ENCODE measurements at places on chromosomes 16 and 17.

DNA sequence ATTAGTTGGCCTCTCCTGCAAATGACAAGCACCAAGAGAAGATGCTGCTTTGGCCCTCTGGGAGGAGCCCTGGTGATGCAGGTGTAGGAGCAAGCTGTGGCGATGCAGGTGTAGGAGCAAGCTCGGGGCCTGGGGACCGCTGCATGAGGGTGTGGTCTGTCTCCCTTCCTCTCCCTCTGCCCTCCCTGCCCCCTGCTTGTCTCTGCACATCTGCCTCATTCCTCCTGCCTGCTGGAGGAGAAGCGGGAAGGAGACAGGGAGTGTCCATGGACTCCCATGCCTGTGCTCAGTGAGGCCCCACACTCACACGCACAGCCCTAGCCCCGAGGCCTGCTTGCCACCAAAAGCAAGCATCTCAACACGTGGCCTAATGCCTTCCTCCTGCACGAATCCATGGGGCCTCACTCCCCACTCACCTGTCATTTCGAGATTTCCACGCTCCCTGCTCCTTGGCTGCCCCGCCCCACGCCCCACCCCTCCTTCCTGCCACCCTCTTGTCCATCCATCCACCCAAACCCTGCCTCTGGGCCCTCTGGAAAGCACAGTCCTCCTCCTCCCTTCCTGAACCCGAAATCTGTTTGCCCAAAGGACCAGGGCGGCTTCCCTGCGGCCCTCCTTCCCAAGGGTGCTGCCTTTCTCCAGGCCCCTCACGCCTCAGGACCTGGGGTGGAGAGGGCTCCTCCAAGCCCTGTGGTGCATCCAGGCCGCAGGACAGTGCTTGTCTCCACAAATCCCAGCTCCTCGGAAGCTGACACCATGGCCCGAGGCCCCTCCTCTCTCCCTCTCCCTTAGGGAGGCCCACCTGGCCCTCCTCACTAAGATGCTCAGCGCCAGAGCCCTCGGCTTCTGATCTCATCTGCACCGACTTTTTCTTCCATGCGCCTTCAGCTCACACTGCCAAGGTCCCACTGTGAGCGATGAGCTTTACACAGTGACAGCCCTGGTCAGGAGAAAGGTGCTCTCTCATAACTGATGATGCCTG is 11.8 kb upstream of the ALDH3A1 start:
- DNase-seq = no peak

- no peak for DNase-seq
These were observed 114.9 kb upstream of the TBX2 start for GRCh38 chr17:61284746-61285145.

GRCh38 chr16:28202147-28202746 is 9.5 kb downstream of the XPO6 start:
- DNase-seq = peak; percentile 47

- DNase-seq = no peak
These were observed 2.4 kb downstream of the ABAT start for GRCh38 chr16:8676737-8677375.

- no peak for DNase-seq
These were observed 65.3 kb downstream of the MEAK7 start for GRCh38 chr16:84438971-84439696.

DNA sequence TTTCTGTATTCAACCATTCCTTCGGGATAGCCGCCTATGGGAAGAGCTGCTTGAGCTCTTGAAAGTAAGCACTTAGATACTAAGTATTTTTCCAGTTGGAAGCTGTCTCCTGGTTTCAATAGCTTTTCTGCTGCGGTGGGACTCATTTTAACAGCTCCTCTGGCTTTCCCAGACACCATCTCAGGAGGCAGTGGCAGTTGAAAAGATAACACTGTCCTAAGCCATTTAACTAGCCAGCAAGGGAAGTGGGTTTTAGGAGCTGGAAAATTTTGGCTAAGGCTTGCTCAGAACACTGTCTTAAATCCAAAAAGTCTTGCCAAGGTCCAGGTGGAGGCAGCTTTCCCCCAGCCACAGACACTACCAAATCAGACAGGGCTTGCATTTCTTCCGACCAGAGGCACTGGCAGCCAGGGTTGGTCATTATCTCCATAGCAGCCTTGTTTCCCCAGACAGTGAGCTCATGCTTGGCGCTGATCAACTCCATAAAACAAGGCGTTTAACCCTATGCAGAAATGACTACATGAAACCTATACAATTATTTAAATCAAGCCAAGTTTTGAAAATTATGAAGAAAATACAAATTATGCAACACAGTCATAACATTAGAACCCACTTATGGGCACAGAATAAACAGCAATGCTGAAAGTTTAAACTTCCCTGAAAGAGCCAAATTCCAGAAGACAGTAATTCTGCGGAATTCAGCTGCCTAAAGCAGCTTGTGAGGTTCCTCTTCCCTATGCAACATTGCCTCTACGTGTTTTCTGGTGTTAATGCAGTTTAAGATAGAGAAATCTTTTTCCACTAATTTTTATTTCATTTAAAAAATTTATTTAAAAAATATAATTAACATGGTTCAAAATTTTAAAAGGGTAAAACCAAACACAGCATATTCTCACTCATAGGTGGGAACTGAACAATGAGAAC is 25.0 kb downstream of the GABARAPL2 start:
- DNase-seq = no peak

GRCh38 chr17:1941272-1942065 is 83.7 kb downstream of the RTN4RL1 start:
- no peak for DNase-seq

- DNase-seq = peak; percentile 95
These were observed 4.2 kb downstream of the MNT start for GRCh38 chr17:2396568-2397246.

DNA sequence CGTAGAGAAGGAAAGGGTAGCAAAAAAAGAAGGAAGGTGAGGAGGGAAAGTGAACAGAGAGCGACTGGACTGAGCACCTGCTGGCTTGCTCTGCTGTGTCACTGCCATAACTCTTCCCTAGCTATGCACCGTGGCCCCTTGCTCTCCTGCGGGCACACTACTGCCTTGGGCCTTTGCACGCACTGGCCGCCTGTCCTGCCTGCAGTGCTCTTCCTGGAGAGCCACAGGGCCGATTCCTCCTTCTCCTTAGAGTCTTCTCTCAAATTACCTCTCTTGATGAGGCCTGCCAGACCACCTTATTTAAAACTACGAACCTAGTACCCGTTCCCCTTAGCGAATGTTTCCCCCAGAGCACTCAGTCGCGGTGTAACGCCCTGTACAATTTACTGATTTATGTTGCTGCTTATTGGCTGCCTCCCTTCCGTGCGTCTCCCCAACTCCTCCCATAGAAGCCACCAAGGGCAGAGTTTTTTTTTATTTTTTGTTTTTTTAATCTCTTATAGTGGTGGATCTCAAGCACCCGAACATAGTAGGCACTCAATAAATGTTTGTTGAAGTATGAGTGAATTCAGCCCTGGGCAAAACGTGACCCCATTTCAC is 70.3 kb downstream of the RAI1 start:
- no peak for DNase-seq

- no peak for DNase-seq
These were observed 7.6 kb upstream of the BEAN1 start for GRCh38 chr16:66419527-66419926.

GRCh38 chr16:70290949-70291519 is 1.7 kb upstream of the AARS1 start:
- no peak for DNase-seq

- DNase-seq = no peak
These were observed 7.1 kb downstream of the CPNE7 start for GRCh38 chr16:89582614-89583196.

DNA sequence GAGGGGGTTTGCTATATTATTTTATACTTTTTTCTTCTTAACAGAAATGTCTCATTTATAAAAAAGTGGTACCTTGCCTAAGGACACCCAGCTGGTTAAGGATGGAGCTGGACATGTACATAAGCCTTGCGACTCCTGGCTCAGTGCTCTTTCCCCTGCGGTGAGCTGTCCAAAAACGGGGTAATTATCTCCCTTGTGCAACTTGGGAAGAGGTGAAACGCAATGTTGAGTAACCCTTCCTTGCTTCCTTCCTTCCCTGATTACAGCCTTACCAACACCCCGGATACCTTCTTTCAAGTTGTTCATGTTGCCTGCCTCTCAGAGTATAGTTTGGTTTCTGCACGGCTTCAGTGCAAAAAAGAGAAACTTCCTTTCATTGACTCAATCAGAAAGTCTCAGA is 94.1 kb upstream of the XYLT1 start:
- DNase-seq = no peak

DNA sequence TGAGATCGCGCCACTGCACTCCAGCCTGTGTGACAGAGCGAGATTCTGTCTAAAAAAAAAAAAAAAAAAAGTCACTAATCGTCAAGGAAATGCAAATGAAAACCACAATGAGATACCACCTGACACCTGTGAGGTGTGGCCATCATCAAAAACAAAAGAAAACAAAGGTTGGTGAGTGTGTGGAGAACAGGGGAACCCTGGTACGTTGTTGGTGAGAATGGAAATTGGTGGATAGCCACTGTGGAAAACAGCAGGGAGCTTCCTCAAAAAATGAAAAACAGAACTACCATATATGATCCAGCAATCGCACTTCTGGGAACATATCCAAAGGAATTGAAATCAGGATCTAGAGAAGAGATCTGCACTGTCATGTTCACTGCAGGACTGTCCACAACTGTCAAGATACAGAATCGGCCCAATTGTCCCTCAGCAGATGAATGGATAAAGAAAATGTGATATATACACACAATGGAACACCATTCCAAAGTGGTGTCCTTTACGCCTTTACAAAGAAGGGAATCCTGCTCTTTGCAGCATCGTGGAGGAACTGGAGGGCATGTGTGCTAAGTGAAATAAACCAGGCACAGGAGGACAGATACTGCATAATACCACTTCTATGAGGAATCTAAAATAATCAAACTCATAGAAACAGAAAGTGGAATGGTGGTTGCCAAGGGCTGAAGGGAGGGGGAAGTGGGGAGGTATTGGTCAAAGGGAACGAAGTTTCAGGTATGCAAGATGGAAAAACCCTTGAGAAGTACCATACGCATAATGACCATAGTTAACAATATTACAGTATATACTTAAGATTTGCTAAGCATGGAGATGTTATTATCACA is 63.5 kb upstream of the PLCG2 start:
- DNase-seq = no peak

Measured in KBM-7 (cell line).